ENCODE measurements at places on chromosomes 2 and 18. TPM values are rescaled to one million over a fixed set of nuclear protein-coding genes. Genes with fewer than 3 reads are reported as not detected.

GRCh38 chr2:30721668-30722647, 85.3 kb downstream of the CAPN13 start:
- H3K27me3 ChIP-seq = peaks cover 13% of the 10 kb centered on the region
- H3K4me1 ChIP-seq = no peaks in the 10 kb centered on the region
- no peak for DNase-seq
- no peak overlapping the region for H3K4me3 ChIP-seq

DNA sequence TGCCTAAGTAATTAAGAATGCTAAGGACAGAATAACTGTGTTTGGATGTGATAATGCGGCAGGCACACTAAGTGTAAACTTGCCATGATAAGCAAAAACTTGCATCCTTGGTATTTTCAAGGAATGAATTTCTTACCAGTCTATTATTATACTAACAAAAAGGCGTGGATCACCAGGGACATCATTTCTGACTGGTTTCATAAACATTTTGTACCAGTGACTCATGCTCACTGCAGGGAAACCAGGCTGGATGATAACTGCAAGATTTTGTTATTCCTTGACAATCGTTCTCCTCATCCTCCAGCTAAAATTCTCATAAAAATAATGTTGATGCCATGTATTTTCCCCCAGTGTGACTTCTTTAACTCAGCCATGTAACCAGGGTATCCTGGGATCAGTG, 289.5 kb downstream of the CDCA7 start:
- H3K4me3 ChIP-seq = no peak overlapping the region
- H3K27me3 ChIP-seq = no peaks in the 10 kb centered on the region
- H3K27ac ChIP-seq = no peak overlapping the region
- DNase-seq = peak; percentile 72

DNA sequence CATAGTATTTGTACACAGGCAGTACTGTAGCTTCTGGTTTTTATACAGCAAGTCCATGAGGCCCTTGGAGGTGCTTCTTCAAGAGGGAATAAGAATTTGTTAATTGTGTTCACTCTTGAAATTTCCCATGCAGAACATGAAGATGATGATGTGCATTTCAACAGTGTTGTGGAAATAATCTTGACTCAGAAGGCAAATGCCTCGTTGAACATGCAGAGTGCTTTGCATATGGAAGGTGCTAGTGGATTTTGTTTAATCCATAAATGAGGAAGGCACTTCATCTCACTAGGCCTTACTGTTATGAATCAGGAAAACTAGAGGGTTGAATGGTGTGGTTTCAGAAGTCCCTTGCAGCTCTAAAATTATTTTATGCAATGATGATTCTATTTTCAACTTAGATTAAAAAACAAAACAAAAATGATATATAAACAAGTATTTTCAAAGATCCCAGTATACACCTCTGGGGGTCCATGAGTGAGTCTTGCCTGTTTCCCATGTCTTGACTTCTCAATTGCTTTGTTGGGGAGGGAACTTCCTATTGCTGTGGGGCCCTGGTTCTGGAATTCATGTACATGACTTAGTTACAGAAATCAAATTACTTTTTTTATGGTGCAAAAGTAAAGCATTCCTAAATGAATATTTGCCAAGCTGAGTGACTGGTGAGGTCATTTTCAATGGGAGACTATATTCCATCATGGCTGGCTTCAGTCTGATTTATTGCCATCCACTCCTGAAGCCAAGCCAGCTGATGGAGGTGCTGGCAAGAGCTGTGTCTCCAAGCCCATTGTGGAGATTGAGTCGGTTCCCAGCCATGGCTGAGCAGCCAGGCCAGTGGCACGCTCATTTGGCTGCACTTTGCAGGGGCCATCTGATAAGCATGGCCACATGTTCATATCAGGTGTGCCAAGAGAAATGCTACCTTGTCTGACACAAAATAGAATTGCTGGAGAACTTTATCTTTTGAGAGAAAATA, 56.5 kb downstream of the MGAT5 start:
- DNase-seq = no peak

GRCh38 chr2:100882645-100883613, 63.0 kb downstream of the NPAS2 start:
- no peak overlapping the region for H3K27ac ChIP-seq
- H3K36me3 ChIP-seq = no peaks in the 10 kb centered on the region
- no peak for DNase-seq

ACTG2 gene
- total RNA-seq = 0.42 TPM

TCF7L1 gene
- total RNA-seq = 1.5 TPM

ZNF385B gene
- total RNA-seq = 3.0 TPM

DNA sequence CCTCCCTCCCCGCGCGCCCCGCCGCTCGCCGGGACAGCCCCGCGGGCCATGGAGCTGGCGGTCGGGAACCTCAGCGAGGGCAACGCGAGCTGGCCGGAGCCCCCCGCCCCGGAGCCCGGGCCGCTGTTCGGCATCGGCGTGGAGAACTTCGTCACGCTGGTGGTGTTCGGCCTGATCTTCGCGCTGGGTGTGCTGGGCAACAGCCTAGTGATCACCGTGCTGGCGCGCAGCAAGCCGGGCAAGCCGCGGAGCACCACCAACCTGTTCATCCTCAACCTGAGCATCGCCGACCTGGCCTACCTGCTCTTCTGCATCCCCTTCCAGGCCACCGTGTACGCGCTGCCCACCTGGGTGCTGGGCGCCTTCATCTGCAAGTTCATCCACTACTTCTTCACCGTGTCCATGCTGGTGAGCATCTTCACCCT, 865 bp downstream of the GALR1 start:
- H3K27ac ChIP-seq = no peak overlapping the region
- no peaks in the 10 kb centered on the region for H3K4me1 ChIP-seq
- DNase-seq = no peak

DNA sequence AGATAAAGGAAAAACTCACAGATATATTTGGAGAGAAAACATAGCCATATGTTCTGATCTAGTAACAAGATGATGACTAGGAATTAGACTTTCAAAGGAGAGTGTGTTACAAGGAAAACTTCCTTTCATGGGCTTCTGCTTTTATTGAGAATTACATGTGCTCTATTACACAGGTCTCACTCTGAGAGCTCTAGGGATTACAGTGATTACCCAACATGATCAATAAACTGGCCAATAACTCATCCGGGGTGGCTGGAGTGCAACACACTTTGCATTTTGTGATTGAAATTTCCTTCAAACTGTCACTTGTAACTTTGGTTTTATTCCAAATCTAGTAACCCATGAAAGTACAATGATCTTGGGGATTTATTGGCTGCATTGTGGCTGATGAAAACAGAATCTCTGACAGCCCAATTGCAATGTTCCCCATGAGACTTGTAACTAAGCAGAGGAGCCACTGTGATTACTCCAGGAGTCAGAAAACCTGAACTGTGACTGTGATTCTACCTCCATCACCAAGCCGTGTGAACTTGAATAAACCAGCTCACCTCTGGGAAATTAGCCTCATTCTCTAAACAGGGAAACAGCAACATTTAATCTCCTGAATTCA, 40.2 kb upstream of the LRRC30 start:
- no peak overlapping the region for H3K27ac ChIP-seq
- H3K36me3 ChIP-seq = no peaks in the 10 kb centered on the region
- H3K4me1 ChIP-seq = no peaks in the 10 kb centered on the region
- no peak overlapping the region for H3K4me3 ChIP-seq

DNA sequence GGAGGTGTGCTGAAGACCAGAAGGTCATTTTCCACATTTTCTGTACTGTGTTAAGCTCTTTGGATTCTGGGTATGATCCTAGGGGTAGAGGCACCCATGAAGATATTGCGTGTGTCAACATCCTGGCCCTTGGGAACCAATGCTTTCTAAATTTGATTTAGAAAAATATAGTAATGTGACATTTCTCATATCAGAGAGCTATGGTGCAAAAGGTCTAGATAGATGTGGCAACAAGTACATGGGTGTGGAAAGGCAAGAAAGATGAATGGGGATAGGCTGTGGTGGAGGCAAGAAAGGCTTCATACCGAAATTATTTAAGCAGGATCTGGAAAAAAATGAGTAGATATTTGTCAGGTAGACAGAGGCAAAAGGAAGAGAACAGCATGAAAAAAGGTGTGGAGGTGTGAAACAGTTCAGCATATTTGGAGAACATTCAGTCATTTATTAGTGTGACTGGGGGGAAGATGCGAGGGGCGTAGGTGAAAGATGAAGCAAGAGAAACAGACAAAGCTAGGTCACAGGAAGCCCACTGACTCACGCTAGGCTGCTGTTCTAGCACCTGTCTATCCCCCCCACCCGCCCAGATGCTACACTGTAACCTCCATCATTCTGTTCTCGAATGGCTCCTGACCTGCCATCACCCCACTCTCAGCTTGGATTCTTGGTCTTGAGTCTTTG, 11.7 kb downstream of the DOK1 start:
- H3K27me3 ChIP-seq = peaks cover 61% of the 10 kb centered on the region
- no peak for DNase-seq
- H3K4me3 ChIP-seq = no peak overlapping the region
- no peaks in the 10 kb centered on the region for H3K36me3 ChIP-seq
- H3K27ac ChIP-seq = no peak overlapping the region
- no peaks in the 10 kb centered on the region for H3K4me1 ChIP-seq

- no peaks in the 10 kb centered on the region for H3K36me3 ChIP-seq
- no peak overlapping the region for H3K4me3 ChIP-seq
- H3K4me1 ChIP-seq = no peaks in the 10 kb centered on the region
- peaks cover 13% of the 10 kb centered on the region for H3K27me3 ChIP-seq
- DNase-seq = no peak
Measured at GRCh38 chr2:55916473-55917049, 7.0 kb downstream of the EFEMP1 start.

GRCh38 chr2:54590216-54591120, 133.0 kb upstream of the EML6 start:
- no peak for DNase-seq
- H3K4me3 ChIP-seq = no peak overlapping the region
- H3K4me1 ChIP-seq = peaks cover 37% of the 10 kb centered on the region
- H3K27ac ChIP-seq = peak overlapping the region; percentile 62
- H3K27me3 ChIP-seq = no peaks in the 10 kb centered on the region
- H3K36me3 ChIP-seq = no peaks in the 10 kb centered on the region

DNA sequence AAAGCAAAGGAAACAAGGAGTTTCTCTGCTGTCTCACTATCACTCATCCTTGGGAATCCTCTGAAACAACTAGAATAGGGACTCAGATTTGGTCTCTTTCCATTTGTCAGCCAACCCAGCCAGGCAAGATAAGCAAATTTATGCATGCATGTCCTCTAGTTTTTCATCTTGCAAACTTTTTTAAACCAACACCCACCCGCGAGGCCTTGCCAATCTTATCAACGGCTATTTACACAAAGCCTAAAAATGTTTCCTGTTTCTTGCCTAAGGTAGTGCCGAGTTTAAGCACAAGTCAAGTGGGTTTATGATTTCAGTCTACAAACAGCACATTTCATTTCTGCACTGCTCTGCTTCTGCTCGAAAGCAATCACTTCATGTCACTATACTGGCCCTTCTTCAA, 240.9 kb downstream of the STK39 start:
- DNase-seq = no peak
- no peak overlapping the region for H3K27ac ChIP-seq
- no peaks in the 10 kb centered on the region for H3K36me3 ChIP-seq
- H3K27me3 ChIP-seq = no peaks in the 10 kb centered on the region
- H3K4me3 ChIP-seq = no peak overlapping the region
- H3K4me1 ChIP-seq = peaks cover 14% of the 10 kb centered on the region

RGPD3 gene
- total RNA-seq = 0.45 TPM

ADAM23 gene
- 9.3 TPM for total RNA-seq

DNA sequence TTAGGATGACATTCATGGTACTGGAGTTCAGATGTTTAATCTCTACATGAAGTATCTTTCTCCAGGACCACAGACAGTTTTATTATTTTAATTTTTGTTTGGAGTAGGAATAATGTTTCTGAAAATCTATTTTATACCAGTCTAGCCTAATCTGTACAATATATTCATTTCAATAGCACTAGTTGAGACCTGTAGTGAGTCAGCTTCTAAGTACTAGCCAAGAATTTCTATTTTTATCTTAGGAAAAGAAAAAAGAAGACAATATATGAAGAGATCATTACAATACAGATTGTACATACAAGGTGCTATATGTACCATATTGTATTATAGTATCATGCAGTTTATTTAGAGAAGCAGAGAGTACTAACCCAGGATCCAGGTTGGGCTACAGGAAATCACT, 826.9 kb upstream of the PIK3C3 start:
- H3K36me3 ChIP-seq = no peaks in the 10 kb centered on the region
- H3K27me3 ChIP-seq = no peaks in the 10 kb centered on the region
- no peak overlapping the region for H3K4me3 ChIP-seq
- no peak overlapping the region for H3K27ac ChIP-seq

ALPP gene
- not detected for total RNA-seq

DNA sequence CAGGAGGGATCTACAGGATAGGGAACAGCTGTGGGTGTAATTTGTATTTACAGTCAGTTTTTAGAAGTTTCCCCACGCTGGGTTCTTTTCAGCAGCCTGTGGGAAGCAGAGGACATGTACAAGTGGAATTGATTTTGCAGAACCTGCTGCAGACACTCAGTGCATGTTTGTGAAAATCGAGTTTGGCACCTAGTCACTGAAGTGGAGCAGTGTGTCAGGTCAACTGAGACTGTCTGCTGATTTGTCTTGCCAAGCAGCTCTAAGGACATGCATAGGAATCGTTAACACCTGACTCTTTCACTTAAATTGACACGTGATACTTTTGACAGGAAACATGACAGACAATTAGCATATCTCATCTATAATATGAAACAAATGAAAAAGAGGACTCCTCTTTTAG, 416.6 kb downstream of the TMX3 start:
- no peaks in the 10 kb centered on the region for H3K27me3 ChIP-seq
- H3K27ac ChIP-seq = no peak overlapping the region
- no peaks in the 10 kb centered on the region for H3K4me1 ChIP-seq
- H3K4me3 ChIP-seq = no peak overlapping the region

DNA sequence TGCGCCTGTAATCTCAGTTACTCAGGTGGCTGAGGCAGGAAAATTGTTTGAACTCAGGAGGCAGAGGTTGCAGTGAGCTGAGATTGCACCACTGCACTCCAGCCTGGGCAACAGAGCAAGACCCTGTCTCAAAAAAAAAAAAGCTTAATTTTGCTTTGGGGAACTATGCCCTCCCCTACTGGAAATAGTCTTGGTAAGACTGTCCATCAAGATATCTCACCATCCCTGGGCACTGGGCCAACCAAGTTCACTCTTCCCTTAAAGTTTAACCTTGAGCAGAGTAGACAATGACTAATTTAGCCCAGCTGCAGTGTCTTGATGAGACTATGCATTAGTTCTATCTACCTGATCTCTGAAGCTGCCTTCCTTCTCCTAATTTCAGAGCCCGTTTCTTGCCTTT, 44.7 kb downstream of the ASXL2 start:
- no peak for DNase-seq
- no peaks in the 10 kb centered on the region for H3K27me3 ChIP-seq
- no peaks in the 10 kb centered on the region for H3K4me1 ChIP-seq

DNA sequence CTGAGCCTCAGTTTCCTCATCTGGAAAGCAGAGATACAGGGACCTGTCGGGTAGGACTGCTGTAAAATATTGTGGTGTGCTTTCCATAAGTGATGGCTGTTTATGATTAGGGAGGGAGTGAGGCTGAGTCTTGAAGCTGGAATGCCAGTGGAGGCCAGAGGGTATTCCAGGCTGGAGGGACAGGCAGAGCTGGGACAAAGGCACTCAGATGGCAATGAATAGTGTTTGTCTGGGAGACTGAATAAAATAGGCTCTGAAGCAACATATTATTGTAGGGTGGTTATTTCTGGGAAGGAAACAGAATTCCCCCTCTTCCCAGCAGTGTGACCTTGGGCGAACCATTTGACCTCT, 120.7 kb downstream of the INHBB start:
- no peak overlapping the region for H3K27ac ChIP-seq
- peaks cover 63% of the 10 kb centered on the region for H3K27me3 ChIP-seq
- peaks cover 3% of the 10 kb centered on the region for H3K4me1 ChIP-seq
- no peak overlapping the region for H3K4me3 ChIP-seq
- no peaks in the 10 kb centered on the region for H3K36me3 ChIP-seq
- no peak for DNase-seq

GRCh38 chr2:240124651-240125030, 11.5 kb downstream of the COPS9 start:
- no peaks in the 10 kb centered on the region for H3K4me1 ChIP-seq
- no peak for DNase-seq
- H3K36me3 ChIP-seq = peaks cover 6% of the 10 kb centered on the region
- no peak overlapping the region for H3K4me3 ChIP-seq
- no peaks in the 10 kb centered on the region for H3K27me3 ChIP-seq

Measured in cardiac muscle cell (in vitro differentiated cells and primary cell).